ENCODE measurements at places on chromosomes 3 and 15.

- DNase-seq = no peak
Observed at GRCh38 chr3:182967218-182968204, 12.8 kb downstream of the DCUN1D1 start.

DNA sequence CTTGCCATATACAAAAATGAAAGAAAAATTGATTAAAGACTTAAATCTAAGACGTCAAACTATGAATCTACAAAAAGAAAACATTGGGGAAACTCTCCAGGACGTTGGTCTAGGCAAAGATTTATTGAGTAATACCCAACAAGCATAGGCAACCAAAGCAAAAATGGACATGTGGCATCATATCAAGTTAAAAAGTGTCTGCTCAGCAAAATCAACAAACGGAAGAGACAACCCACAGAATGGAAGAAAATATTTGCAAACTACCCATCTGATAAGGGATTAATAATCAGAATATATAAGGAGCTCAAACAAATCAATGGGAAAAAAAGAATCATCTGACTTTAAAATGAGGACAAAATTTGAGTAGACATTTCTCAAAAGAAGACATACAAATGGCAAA is 160.9 kb downstream of the DCLK3 start:
- DNase-seq = no peak

DNA sequence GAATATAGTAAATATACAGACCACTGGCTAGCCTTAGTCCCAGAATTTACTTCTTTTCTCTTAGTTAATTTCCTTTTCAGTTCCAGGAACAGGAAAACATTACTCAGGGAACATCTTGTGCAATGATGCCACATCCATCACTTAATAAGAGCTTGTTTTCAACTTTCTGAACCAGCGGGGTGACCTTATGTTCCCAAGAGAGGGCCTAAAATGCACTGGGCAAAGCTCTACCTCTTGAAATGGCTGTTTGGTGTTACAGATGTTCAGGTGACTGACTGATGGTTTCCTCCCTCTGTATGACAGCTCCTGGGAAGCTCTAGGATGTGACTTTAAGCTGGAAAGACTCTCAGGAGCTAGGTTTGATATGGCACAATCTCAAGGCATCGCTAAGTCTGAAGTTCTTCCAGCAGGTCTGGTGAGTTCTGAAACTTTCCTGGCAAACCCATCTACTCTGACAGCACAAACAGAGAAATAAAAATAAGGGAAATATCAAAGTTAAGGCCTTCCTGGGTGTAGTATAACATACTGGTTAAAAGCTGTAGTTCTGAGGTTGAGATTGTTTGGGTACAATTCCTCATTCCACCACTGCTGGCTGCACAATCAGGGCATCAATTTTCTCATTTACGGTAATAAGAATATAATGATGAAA is 98.6 kb downstream of the ZIC1 start:
- no peak for DNase-seq

DNA sequence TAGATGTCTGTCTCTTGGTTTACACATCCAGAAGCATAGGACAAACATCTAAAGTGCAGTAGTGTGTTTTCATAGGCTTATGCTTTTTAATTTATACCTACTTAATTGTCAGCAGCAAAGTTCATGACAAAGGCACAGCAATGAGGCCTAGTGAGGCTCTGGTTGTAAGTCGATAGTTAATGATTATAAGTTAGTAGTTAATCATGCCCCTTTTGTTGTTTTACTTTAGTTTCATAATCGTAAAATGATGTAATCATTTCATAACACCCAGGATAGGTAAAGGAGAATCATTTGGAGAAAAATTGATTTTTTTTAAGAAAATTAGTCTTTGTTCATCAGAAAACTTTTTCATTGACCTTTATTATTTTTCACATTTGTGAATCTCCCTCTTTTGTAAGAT is 351.9 kb downstream of the LSAMP start:
- DNase-seq = no peak

DNA sequence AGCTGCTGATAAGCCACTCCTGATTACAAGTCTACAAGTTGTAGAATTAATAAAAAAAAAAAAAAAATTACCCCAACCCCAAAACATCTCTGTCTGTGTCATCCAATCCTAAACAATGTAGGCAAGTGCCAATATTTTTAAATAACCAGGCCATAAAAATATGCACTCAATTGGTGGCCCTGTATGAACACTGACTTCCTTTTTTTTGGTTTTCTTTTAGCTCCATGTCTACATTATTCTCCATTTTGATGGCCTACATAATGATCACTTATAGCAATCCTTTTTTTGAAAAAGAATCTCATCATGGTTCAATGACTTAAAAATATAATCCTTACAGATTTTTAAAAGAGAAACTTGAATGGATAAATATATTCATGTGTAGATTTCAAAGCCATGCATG is 72.1 kb downstream of the FOXP1 start:
- DNase-seq = no peak

- no peak for DNase-seq
Observed at GRCh38 chr3:175464362-175464761, 605.2 kb downstream of the NAALADL2 start.

DNA sequence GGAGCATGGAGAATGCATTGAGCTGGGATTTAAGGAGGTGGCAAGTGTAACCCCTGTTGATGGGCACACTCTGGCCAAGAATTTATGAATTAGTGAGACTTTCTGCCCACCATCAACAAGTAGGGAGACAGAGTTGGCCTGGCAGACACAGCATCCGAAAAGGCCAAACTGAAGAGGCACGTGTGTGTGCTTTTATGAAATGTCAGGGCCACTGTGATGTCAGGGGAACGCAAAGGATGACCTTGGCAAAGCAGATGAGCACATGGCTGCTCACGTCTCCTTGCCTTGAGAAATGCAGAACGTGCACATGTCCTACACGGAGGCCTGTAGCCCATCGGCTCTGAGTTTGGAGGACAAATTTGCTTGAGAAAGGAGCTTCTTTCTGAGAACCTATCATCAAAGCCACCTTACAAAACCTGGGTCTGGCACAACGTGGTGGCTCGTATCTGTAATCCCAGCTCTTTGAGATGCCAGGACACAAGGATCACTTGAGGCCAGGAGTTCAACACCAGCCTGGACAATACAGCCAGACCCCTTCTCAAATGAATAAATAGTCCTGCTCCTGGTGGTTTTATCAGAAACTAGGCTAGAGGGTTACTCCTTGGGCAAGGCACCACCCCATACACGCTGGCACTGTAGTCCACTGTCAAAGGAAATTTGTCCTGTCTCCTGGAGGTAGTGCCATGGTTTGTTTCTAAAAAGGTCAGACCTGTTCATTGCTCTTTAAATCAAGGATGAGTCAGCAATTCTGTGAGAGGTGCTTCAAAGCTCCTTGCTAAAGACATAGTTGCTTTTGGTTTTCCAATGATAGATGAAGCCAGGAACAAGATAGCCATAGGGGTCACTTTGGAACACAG is 941 bp upstream of the SH3BP5 start:
- DNase-seq = no peak

DNA sequence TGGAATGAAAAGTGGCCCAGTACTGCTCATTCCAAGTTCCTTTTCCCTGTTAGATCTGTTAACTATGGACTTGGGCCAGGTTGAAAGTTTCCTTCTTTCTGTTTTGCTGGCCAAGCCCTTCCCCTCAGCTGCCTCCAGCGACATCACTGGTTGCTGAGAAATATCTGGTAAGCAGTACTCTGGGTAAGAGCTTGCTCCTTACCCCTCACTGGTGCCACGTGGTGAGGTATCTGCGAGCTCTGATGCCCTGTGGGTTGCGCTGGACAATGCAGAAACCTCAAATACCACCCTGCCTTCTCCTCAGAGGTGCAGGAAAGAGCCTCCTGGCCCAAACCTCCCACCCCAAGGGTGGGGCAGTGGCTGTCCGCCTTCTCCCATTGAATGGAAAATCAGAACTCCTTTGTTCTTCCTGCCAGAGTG is 42.9 kb upstream of the APH1B start:
- peak; percentile 74 for DNase-seq

DNA sequence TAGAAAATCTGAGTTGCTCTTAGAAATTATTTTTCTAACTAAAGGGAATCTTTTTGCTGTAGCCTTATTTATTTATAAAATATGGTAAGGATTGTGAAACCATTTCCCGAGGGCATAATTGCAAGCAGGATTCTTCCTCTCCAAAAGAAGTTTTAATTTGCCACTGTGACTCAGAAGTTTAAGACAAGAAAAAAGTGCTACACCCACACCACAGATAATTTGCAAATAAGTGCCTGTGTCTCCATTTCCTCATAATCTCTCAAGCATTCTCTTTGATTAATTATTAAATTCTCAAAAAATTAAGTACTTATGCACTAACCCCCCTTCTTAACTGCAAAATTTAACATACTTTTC is 43.6 kb downstream of the RASA2 start:
- DNase-seq = peak; percentile 50

- no peak for DNase-seq
Observed at GRCh38 chr3:192821161-192821560, 93.8 kb upstream of the FGF12 start.

DNA sequence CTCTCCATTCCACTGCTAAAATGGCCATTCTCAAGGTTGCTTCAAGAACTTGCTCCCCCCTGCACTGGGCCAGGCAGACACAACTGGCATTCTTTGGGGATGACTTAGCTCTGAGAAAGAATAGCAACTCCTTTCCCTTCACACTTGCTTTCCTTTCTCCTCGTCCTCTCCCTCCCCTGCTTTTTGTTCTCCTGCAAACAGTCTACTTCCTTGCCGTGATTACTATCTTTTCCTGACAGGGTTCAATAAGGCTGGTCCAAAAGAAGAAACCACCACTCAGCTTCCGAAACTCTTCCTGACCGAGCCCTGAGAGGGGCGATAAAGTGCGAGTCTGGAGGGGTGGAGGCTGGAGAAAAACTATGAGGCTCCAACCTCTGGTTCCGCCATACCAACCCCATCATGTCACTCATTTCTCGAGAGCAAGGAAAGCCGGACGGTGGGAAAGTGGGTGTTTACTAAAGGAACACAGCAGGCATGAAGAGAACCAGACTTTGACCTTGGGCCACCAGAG is 5.0 kb downstream of the AMOTL2 start:
- DNase-seq = peak; percentile 81

GRCh38 chr15:55796321-55796965 is 53.5 kb upstream of the PRTG start:
- peak; percentile 14 for DNase-seq

DNA sequence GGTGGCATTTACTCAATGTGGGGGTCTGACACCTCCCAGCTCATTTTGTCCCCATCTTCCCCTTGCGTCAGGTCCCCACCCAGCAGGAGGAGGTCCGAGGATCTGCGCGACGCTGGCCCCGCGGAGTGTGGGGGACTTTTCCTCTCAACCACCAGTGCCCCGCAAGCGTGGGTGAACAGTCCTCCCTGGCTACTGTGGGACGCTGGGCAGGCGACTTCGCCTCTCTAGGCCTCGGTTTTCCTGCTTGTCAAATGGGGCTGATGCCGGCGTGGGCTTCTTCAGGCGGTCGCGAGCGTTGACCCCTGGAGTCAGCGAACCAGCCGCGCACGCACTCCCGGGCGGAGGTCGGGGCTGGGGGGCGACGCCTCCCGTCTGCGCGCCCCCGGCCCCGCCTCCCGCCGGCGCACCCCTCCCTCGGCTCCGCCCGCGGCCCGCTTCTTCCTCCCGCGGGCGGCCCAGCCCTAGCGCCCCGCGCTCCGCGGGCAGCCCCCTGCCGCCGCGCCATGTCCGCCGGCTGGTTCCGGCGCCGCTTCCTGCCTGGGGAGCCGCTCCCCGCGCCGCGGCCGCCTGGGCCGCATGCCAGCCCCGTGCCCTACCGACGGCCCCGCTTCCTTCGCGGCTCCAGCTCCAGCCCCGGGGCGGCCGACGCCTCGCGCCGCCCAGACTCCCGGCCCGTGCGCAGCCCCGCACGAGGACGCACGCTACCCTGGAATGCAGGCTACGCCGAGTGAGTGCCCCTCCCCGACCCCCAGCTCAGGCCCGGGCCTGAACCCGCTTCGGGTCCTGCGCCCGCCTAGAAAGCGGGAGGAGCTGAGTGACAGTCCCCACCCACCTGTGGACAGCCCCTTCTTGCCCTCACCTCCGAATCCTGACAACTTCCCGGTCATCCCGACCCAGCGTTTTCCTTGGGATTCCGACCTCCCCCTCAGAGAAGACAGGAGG is at the start of gene PPM1M:
Gene PPM1M, plus strand, starts transcription at position 438 of the 942 bp plus-strand sequence. Its CDS starts 66 bp downstream, at position 504.
- no peak for DNase-seq

GRCh38 chr15:71679793-71680353 is 130.5 kb upstream of the NR2E3 start:
- peak; percentile 59 for DNase-seq
